ENCODE measurements at places on chromosomes 11 and 22.

DNA sequence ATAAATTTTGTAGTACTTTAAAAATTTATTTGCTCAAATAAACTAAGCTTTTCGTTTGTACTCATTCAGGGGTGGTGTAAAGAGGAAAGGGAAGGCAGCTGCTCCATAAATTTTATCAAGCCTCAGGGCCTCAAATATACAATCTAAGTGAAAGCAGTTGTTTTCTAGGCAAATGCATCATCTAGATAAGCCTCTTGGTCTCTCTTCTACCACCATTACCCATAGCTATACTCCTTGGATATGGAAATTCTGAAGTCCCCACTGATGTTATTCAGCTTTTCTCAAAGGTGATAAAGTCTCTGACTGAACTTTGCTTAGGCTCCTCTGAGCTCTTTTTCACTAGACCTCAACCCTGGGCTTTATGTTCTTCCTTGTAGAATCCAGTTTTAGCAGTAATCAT lies 1313.1 kb downstream of the JRKL start:
- DNase-seq, result no peak

GRCh38 chr22:37545703-37546436 lies 14.4 kb upstream of the CDC42EP1 start:
- DNase-seq, result peak; percentile 97

DNA sequence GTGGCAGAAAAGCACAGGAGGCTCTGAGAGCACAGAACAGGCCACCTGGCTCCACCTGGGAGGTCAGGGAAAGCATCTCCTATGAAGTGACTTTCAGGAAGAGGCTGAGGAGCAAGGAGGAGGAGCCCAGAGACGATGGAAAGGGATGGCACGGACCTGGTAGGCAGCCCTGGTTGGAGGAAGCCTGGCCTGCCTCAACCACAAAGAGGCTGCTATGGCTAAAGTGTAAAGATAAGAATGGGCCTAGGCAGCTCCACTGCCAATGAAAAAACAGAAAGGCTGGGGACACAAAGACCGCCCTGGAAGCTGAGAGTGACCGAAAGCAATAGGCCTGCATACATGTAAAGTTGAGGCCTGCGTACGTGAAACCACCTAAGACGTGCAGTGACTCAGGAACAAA lies 31.2 kb upstream of the ETS1 start:
- no peak for DNase-seq

DNA sequence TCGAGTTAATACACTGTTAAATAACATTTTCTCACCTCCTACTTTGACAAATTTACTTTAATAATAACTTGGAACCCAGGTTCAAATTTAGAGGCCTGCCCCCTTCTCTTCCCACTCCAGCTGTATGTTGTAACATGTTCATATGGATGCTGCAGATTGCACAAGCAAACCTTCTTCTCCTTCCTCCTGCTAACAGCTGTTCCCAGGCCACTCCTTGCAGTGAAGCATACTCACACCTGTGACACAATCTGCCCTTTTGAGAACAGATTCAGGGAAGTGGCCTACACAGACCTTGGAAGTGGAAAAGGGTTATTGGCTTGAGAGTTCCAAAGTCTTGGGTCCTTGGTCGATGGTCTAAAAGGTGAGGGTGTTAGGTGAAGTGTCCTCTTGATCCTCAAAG lies 131.9 kb downstream of the TEAD1 start:
- no peak for DNase-seq

DNA sequence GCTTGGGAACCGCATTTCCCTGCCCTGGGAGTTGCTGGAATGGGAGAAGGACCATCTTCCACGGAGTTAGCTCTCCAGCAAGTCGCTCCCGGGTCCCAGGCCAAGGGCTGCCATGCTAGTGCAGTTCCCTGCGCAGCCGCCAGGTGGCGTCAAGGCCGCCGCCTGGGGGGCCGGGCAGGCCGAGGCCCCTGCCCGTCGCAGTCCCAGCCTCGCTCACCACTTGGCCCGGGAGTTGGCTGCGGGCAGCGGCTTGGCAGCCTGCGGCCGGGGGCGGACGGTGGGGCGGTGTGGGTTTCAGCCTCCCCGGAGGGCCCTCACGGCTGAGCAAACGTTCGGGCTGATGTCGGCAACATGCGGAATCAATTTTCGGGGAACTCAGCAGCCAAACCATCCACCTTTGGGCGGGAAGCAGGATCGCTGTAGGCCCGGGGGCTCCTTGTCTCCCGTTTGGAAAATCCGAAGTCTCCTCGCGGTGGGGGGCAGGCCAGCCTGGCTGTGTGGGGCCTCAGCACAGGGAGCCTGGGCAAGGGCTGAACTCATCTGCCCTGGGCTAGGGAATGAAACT lies 415.1 kb downstream of the SOX6 start:
- peak; percentile 83 for DNase-seq

DNA sequence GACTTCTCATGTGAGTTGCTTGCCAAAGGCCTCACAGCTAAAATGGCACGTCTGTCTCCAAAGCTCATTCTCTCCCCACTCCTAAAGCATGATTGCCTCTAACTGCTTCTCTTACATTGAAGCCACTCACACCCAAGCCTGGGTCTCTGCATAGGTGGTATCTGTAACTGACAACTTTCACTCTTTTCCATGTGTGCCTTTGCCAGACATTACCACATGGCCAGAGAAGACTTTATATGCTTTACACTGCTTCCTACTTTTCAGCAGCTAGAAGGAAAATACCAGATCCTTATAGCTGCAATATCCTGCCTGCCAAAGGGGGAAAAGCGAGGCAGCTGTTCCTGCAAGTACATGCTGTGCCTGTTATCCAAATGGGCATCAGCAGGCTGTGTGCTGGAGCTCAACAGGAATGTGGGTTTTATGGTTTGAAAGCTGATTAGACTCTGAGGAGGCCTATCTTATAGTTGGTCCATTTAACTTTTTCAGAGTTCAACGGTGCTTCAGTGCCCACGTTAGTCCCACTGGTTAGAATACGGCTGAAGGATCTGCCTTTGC lies 547.1 kb downstream of the RAB38 start:
- no peak for DNase-seq

DNA sequence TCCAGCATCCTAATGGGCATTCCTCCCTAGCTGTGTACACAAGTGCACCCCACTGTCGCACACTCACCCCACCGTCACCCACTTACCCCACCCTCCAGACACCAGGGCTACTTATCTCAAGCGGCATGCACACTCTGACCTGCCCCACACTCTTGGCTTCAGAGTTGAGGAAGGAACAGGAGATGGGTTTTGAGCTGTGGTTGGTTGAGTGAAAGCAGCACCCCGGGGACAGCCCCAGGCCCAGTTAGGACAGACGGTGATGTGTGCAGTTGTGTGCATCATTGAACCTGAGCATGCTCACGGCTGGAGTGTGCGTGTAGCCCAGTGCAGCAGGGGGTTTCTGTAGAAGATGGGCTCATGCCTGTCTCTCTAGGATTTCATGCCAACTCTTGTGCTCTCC lies 32.5 kb downstream of the AHNAK start:
- no peak for DNase-seq

DNA sequence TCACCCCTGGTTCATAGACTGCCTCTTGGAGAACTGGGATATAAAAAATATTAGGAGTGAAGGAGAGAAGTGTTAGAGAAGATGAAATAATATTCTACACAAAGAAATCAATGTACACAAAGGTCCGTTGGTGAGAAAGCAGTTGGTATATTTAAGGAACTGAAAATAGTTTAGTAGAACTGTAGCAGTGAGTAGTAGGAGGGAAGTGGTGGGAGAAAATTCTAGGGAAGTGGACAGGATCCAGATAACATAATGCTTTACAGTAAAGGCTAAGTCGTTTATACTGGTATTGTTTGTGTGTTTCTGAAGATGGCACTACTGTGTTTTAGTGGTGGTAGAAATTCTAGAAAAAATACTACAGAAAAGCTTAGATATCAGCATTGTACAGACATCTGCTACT lies 120.8 kb upstream of the CHORDC1 start:
- DNase-seq, result no peak

DNA sequence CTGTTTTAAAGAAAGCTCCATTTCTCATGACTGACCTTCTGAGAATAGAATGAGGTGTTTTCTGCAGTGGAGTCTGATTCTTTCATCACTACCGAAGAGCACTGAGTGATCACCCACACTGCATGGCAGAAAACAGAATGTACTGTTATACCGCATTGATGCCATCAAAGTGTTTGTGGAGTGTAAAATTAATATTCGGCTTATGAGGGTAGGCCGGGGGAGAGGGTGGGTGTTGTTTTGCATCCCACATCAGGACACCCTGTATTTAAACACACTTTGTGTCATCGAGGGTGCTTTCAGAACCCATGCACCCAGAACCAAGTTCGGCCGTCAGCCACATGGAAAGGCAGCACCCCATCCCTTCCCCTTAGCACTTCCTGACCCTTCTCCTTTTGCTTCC lies 41.3 kb upstream of the ETS1 start:
- no peak for DNase-seq

DNA sequence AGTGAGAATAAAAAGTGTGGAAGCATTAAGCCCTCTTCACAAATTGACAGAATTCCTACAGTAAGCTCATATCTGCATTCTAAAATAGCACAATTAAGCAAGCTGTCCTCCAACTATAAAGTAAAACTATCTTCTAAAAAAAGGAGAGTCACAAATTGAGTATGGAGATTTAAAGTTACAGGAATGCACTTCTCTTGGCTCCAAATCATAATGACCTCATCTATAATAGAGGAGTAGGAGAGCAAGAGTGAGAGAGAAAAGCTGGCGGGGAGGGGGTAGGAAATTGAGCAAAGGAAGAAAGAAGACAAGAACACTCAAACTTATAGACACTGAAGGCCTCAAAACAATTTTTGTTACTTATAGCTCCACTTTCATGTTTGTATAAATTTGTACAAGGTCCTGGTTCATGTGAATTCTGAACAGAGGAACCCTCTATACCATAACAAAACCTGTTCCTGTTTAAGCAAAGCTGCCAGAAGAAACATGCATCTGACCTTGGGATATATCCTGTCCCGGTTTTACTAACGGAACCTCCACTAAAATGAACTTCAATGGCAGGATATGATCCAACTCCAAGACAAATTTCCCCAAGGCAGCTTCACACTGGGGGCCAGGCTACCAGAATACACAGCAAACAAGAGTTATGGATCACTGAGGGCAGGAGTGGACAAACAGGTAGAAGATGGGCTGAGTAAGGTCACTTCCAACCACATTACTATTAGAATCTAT lies 37.2 kb downstream of the SLC35F2 start:
- no peak for DNase-seq

- DNase-seq, result no peak
Measured at GRCh38 chr11:45113807-45114206, 32.6 kb upstream of the PRDM11 start.

- peak; percentile 17 for DNase-seq
Measured at GRCh38 chr11:3132271-3132781, 32.8 kb downstream of the OSBPL5 start.

DNA sequence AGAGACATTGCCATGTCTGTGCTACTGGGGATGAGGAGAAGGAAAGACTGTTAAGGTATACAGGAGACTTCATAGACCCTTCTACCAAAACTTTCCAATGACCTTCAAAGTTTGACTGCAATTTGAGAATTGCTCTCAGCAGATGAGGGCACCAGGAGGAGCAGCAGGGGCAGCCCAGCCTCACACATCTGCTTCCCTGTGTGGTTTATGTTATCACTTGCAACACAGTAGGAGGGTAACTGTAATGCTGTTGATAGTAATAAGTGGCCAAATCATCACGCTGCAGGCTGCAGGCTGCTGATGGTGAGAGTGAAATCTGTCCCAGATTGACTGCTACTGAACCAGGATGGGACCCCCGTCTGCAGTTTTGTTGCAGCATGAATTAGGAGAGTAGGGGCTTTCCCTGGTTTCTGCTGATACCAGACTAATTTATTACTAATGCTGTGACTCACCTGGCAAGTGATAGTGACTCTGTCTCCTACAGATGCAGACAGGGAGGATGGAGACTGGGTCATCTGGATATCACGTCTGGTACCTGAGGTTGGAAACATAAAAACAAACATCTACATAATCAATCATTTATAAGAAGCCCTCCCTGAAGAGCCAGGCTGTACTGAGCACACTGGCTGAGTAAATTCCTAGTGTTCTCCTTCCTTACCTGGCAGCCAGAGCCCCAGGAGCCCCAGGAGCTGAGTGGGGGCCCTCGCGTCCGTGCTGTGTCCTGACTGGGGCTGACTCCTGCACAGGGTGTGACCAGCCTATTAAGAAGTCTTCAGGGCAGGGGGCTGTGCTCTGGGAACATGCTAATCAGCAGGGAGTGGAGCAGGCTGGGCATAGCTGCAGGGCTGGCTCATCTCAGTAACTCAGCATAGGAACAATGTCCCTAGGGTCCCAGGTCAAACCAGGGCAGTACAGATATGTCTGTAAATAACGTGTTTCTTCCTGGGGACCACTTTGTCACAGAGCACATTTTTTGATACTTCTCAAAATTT lies 74.4 kb downstream of the GAB4 start:
- no peak for DNase-seq

DNA sequence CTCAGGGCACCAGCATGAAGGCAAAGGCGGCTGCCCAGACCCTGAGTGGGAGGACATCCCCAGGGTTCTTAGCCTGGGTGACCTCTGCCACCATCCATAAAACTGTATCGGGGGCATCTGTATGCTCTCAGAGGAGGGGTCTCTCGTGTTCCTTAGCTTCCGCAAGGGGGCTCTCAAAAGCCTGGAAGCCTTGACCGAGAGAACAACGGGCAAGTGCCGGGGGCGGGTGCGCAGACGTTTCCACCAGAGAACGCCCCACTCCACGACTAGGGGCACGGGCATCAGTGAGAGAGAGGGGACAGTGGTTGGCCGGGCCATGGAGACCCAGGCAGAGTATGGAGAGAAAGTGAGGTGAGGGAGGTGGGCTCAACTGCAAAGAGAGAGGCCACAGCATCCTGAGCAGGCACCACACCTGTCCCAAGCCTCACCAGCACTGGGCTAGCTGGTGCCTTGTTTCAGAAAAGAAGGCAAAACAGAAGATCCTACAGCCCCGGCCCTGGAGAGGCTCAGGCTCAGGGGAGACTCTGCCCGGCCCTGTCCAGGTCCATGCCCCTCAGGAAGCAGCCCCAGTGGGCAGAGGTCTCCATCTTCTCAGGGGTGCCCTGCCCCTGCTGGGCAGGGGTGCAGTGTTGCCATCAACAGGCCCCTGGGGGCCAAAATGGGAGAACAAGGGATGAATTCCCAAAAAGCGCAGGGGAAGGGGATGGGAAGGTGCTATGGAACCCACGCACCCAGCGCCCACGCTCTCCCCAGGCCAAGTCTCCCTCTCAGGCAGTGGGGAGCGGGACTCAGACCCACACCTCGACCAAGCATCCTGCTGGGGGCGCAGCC lies 5.9 kb downstream of the TSPAN32 start:
- no peak for DNase-seq

GRCh38 chr11:114166362-114166761 lies 106.9 kb downstream of the ZBTB16 start:
- no peak for DNase-seq

All from left lung (tissue), 14 donors.